ENCODE measurements at places on chromosomes 12 and 14. TPM values are rescaled to one million over a fixed set of nuclear protein-coding genes. Genes with fewer than 3 reads are reported as not detected.

Gene SLC7A8
- total RNA-seq: 74.0 TPM

Gene TMEM52B
- 2.3 TPM for total RNA-seq

Gene LRRK2
- 276 TPM for total RNA-seq

Gene KRT85
- not detected for total RNA-seq

Gene OVCH1
- total RNA-seq: not detected

Gene KRT83
- total RNA-seq: not detected

Gene AMHR2
- 0.52 TPM for total RNA-seq

Gene C14orf132
- 49.3 TPM for total RNA-seq

- no peaks in the 10 kb centered on the region for H3K4me1 ChIP-seq
- DNase-seq: no peak
- H3K27me3 ChIP-seq: no peaks in the 10 kb centered on the region
These were observed 223.4 kb downstream of the PCNX1 start for GRCh38 chr14:71130491-71131179.

DNA sequence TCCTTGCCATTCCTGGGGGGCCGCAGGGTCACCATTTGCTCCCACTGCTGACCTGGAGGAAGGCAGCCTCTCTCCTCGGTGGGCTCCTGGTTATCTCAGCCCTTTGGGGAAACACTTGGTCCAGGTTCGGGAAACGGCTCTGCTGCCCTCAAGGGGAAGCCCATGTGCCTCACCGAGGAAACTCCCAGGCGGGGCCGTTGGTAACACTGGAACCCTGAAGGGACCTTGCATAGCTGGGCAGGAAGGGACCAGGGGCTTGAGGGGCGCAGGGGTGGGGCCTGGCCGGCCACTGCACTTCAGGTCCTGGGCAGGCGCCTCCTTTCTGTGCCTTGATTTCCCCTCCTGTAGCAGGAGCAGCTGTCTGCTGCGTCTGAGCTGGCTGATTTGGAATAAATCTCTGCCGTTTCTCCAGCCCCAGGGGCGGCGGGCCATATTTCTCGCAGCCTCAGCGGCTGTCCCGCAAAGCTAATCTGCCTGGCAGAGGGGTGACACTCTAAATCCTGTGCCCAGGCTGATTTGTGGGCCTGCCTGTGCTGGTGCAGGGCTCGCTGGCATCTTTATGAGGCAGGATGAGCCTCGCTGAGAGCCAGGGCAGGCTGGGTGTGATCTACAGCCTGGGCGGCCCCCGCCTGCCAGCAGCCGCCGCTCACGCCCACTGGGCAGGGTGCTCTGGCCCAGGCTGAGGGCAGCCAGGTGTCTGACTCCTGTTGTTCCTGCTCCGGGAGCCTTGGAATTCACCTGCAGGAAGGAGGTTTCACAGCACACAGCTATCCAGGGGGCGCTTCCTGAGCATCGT lies 49.7 kb downstream of the KIF26A start:
- H3K4me1 ChIP-seq: no peaks in the 10 kb centered on the region
- H3K4me3 ChIP-seq: no peak overlapping the region
- no peaks in the 10 kb centered on the region for H3K27me3 ChIP-seq
- no peaks in the 10 kb centered on the region for H3K36me3 ChIP-seq

GRCh38 chr12:57187222-57188089 lies 29.1 kb upstream of the NXPH4 start:
- H3K4me1 ChIP-seq: peaks cover 2% of the 10 kb centered on the region
- no peaks in the 10 kb centered on the region for H3K27me3 ChIP-seq
- no peak overlapping the region for H3K27ac ChIP-seq
- no peak overlapping the region for H3K4me3 ChIP-seq
- no peak for DNase-seq
- H3K36me3 ChIP-seq: peaks cover 85% of the 10 kb centered on the region

GRCh38 chr14:105502446-105503295 lies 11.6 kb downstream of the TEDC1 start:
- no peaks in the 10 kb centered on the region for H3K36me3 ChIP-seq
- no peaks in the 10 kb centered on the region for H3K27me3 ChIP-seq
- no peak overlapping the region for H3K27ac ChIP-seq
- DNase-seq: no peak
- no peak overlapping the region for H3K4me3 ChIP-seq

GRCh38 chr14:25038044-25038668 lies 11.8 kb downstream of the STXBP6 start:
- no peak overlapping the region for H3K4me3 ChIP-seq
- H3K36me3 ChIP-seq: no peaks in the 10 kb centered on the region
- H3K27me3 ChIP-seq: no peaks in the 10 kb centered on the region
- H3K27ac ChIP-seq: no peak overlapping the region

DNA sequence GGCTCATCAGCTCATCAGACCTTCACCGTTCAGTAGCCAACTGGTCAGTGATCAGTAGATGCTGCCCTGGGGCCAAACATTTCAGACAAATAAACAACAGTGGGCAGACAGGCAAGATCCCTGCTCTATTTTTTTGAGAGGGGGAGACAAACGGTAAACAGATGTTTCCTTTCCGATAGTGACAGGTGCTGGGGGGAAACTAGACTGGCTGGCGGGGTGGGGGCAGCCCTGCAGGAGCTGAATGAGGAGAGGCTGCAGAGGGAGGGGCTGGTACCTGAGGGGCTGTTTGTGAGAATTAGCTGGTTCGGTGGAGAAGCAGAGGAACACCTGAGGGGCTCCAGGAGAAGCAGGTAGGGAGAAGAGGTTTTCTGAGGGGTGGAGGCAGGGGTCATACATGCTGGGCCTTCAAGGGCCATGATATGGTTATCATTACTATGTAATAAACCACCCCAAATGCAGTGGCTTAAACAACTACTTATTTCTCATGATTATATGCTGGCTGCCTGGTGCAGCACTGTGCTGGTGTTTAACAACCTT lies 8.2 kb upstream of the GOLGA3 start:
- H3K4me3 ChIP-seq: no peak overlapping the region
- H3K36me3 ChIP-seq: peaks cover 3% of the 10 kb centered on the region
- H3K4me1 ChIP-seq: peaks cover 11% of the 10 kb centered on the region
- H3K27me3 ChIP-seq: no peaks in the 10 kb centered on the region
- no peak overlapping the region for H3K27ac ChIP-seq

DNA sequence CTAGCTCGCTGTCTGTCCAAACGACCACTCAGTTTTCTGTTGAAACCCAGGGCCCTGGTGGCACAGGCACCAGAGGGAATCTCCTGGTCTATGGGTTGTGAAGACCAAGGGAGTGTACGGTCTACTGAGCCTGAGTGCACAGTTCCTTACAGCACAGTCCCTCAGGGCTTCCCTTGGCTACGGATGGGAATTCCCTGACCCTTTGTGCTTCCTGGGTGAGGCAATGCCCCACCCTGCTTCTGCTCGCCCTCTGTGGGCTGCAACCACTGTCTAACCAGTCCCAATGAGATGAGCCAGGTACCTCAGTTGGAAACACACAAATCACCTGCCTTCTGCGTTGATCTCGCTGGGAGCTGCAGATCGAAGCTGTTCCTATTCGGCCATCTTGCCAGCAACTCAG lies 22.6 kb downstream of the GPHN start:
- no peak overlapping the region for H3K27ac ChIP-seq
- no peak overlapping the region for H3K4me3 ChIP-seq
- no peak for DNase-seq
- no peaks in the 10 kb centered on the region for H3K36me3 ChIP-seq
- no peaks in the 10 kb centered on the region for H3K4me1 ChIP-seq

DNA sequence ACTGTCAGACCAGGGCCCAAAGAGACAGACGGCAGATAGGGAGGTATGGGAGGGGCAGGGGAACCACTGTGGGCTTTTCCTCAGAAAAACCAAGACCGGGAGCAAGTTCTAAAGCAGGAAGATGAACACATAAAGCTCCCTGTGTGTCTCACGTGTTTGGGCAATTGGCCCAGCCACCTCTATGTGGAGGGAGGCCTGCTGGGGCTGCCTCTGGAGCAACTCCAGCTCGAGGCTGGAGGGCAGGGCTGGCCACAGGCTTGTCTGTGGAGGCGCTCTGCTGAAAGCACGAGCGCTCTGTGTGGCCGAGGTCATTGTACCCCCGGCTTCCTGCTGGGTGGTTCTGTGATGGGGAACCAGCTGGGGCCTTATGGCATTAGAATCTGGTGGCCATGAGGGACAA lies 36.4 kb downstream of the TRAFD1 start:
- no peak overlapping the region for H3K27ac ChIP-seq
- DNase-seq: no peak
- no peaks in the 10 kb centered on the region for H3K27me3 ChIP-seq
- H3K4me3 ChIP-seq: no peak overlapping the region
- H3K36me3 ChIP-seq: peaks cover 26% of the 10 kb centered on the region
- H3K4me1 ChIP-seq: no peaks in the 10 kb centered on the region

DNA sequence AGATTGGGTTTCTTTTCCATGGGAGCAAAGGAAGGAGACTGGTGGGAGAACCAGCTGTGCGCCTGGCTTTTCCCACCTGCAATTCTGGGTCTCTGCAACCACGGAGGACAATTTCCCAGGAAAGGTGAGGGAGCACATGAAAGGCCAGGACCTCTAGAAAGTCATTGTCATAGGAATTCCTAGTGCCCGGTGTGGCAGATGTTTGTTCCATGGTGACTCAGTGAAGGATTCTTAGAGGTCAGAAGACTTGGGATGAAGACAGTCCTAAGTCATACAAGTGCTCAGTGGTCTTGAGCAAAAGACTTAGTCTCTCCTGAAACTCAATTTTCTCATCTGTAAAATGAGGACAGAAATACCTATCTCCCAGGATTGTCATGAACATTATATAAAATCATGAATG lies 51.3 kb downstream of the KCNA5 start:
- DNase-seq: no peak
- no peak overlapping the region for H3K27ac ChIP-seq
- H3K4me1 ChIP-seq: no peaks in the 10 kb centered on the region
- no peak overlapping the region for H3K4me3 ChIP-seq

DNA sequence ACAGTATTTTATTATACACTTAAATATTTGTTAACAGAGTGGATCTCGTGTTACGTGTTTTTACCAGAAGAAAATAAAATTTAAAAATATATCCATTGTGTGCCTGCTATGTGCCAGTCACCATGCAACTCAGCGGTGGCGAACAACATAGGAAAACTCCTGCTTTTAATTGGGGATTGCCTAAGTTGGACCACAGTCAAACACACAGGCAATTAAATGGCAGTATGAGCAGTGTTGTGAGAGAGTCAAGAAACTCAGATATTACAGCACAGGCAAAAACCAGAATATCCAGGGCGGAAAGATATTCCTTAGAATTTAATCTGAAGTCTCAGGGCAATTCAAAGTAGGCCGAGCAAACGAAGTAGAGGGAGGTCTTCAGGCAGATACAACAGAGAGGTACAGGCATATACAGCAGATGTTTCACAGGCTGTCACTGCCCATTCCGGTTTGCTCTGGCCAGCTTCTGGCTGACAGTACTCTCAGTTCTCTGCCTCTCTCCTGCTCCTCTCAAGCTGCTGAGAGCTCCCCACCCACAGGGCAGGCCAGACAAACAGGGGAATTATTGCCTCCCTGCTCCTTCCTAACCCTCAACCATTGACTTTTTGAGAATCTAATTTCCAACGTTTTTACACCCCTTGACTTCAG lies 540.2 kb upstream of the TMEM132C start:
- H3K27me3 ChIP-seq: no peaks in the 10 kb centered on the region
- H3K36me3 ChIP-seq: no peaks in the 10 kb centered on the region
- no peak overlapping the region for H3K27ac ChIP-seq
- DNase-seq: no peak

GRCh38 chr14:37678916-37679315 lies 83.5 kb downstream of the TTC6 start:
- H3K4me3 ChIP-seq: no peak overlapping the region
- H3K4me1 ChIP-seq: no peaks in the 10 kb centered on the region
- no peaks in the 10 kb centered on the region for H3K36me3 ChIP-seq
- DNase-seq: no peak
- no peak overlapping the region for H3K27ac ChIP-seq

GRCh38 chr14:35147186-35147585 lies 24.8 kb downstream of the PRORP start:
- H3K4me3 ChIP-seq: no peak overlapping the region
- peaks cover 6% of the 10 kb centered on the region for H3K36me3 ChIP-seq
- H3K4me1 ChIP-seq: no peaks in the 10 kb centered on the region
- H3K27ac ChIP-seq: no peak overlapping the region

DNA sequence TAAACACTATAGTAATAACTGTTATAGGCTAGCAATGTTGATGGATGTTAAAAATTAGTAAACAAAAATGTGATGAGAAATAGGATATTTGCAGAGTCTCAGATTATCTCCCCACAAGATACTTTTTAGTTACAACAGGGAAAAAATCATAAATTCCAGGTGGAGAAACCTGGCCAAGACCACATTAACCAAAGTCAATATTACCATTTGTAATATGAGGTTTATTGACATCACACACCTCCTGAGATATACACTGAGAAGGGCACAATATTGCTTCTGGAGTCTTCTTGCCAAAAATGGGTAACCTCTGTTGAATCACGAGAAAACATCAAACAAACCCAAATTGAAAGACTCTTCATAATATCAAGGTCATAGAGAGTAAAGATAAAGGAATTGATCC lies 72.3 kb upstream of the AMIGO2 start:
- H3K27me3 ChIP-seq: no peaks in the 10 kb centered on the region
- H3K4me1 ChIP-seq: peaks cover 3% of the 10 kb centered on the region
- H3K27ac ChIP-seq: no peak overlapping the region
- DNase-seq: no peak
- H3K36me3 ChIP-seq: peaks cover 2% of the 10 kb centered on the region

GRCh38 chr14:34180869-34181268 lies 230.0 kb upstream of the EGLN3 start:
- no peaks in the 10 kb centered on the region for H3K36me3 ChIP-seq
- H3K27ac ChIP-seq: no peak overlapping the region
- H3K27me3 ChIP-seq: no peaks in the 10 kb centered on the region

DNA sequence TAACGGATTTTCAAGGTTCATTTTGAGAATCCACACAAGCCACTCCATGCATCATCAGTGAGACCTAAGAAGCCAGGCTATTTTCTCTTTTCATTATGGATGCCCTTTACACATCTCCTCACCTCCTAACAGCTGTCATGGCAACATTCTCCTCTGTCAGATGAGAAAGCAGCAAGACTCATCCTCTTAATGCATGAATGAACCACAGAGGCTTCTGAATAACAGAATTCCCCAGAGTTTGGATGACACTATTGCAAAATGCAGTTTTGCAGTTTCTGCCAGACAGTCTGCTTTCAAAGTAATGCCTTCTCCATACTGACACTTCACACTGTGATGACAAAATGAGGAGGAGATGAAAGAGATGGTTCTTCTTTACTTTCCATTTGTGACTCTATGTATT lies 286.7 kb upstream of the GRIP1 start:
- H3K27ac ChIP-seq: no peak overlapping the region
- H3K4me3 ChIP-seq: no peak overlapping the region
- H3K4me1 ChIP-seq: no peaks in the 10 kb centered on the region

- no peaks in the 10 kb centered on the region for H3K4me1 ChIP-seq
- no peak overlapping the region for H3K4me3 ChIP-seq
- H3K27ac ChIP-seq: no peak overlapping the region
- no peak for DNase-seq
- H3K27me3 ChIP-seq: no peaks in the 10 kb centered on the region
These were observed 58.3 kb upstream of the DYRK2 start for GRCh38 chr12:67590149-67590790.

DNA sequence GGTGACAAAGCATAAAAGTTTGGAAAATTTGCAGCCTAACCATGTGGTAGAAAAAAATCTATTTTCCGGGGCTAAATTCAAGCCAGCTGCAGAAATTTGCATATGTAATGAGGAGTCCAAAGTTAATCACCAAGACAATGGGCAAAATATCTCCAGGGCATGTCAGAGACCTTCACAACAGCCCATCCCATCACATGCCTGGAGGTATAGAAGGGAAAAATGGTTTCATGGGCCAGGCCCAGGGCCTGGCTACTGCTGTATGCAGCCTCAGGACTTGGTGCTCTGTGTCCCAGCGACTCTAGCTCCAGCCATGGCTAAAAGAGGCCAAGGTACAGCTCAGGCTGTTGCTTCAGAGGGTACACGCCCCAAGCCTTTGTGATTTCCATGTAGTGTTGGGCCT lies 655.8 kb upstream of the MGAT4C start:
- H3K36me3 ChIP-seq: no peaks in the 10 kb centered on the region
- no peak overlapping the region for H3K27ac ChIP-seq
- DNase-seq: no peak
